Lower lobe of right lung (tissue), 2 donors: ENCODE measurements at places on chromosomes 5 and 9. TPM values are rescaled to one million over a fixed set of nuclear protein-coding genes. Genes with fewer than 3 reads are reported as not detected.
A peak's percentile ranks its signal among the peaks of the same experiment; 100 is the strongest.

GRCh38 chr5:16411741-16412455, 53.7 kb downstream of the ZNF622 start:
- no peak for DNase-seq
- no peaks in the 10 kb centered on the region for H3K4me1 ChIP-seq
- no peaks in the 10 kb centered on the region for H3K27me3 ChIP-seq
- no peak overlapping the region for H3K4me3 ChIP-seq
- H3K36me3 ChIP-seq = no peaks in the 10 kb centered on the region
- no peak overlapping the region for H3K27ac ChIP-seq

- peaks cover 55% of the 10 kb centered on the region for H3K4me1 ChIP-seq
- no peak overlapping the region for H3K27ac ChIP-seq
- no peaks in the 10 kb centered on the region for H3K27me3 ChIP-seq
- no peaks in the 10 kb centered on the region for H3K36me3 ChIP-seq
- no peak overlapping the region for H3K4me3 ChIP-seq
Observed at GRCh38 chr9:37997636-37998374, 71.2 kb downstream of the SHB start.

DNA sequence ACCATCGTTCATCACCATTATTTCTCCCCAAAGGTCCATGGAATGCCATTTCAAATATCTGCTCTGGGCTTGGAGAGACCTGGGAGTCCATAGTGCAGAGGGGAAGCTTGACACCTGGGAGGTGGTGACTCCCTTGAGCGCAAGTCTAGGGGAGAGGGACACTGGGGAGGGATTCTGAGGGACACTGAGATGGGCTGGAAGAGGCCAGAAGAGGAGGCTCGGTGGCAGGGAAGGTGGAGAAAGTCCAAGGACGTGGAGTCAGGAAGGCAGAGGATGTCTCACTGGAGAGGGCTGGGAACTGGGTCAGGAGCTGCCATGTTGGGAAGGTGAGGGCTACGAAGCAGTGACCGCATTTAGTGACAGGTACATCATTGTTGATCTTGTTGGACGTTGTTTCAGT, 160.3 kb upstream of the MVB12B start:
- H3K27ac ChIP-seq = no peak overlapping the region
- H3K36me3 ChIP-seq = no peaks in the 10 kb centered on the region
- no peaks in the 10 kb centered on the region for H3K4me1 ChIP-seq
- peaks cover 5% of the 10 kb centered on the region for H3K27me3 ChIP-seq
- no peak overlapping the region for H3K4me3 ChIP-seq
- peak; percentile 10 for DNase-seq

GRCh38 chr5:3509290-3509689, 86.3 kb upstream of the IRX1 start:
- no peak overlapping the region for H3K4me3 ChIP-seq
- H3K4me1 ChIP-seq = no peaks in the 10 kb centered on the region
- H3K36me3 ChIP-seq = no peaks in the 10 kb centered on the region
- no peak for DNase-seq
- H3K27ac ChIP-seq = no peak overlapping the region

GRCh38 chr9:83472221-83472665, 66.0 kb downstream of the FRMD3 start:
- H3K4me1 ChIP-seq = peaks cover 34% of the 10 kb centered on the region
- no peak for DNase-seq
- no peaks in the 10 kb centered on the region for H3K36me3 ChIP-seq

SHC3 gene
- total RNA-seq = 13.2 TPM

DNA sequence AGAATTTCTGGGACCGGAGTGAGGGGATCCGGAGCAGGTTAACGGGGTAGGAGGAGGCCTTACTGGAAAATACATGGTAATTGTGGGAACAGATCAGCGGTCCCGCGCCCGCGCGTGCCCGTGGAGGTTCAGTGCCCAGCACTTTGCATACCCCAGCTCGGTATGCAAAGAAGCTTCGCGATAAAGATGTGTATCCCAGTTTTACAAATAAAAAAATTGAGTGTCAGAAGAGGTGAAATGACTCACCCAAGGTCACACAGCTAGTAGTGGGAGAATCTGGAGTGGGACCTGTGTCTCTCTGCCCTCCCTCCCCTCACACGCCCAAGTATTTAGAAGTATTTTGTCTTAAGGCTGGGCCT, 967 bp downstream of the NEURL1B start:
- no peak for DNase-seq
- peaks cover 9% of the 10 kb centered on the region for H3K36me3 ChIP-seq
- peaks cover 48% of the 10 kb centered on the region for H3K4me1 ChIP-seq
- peaks cover 17% of the 10 kb centered on the region for H3K27me3 ChIP-seq

DNA sequence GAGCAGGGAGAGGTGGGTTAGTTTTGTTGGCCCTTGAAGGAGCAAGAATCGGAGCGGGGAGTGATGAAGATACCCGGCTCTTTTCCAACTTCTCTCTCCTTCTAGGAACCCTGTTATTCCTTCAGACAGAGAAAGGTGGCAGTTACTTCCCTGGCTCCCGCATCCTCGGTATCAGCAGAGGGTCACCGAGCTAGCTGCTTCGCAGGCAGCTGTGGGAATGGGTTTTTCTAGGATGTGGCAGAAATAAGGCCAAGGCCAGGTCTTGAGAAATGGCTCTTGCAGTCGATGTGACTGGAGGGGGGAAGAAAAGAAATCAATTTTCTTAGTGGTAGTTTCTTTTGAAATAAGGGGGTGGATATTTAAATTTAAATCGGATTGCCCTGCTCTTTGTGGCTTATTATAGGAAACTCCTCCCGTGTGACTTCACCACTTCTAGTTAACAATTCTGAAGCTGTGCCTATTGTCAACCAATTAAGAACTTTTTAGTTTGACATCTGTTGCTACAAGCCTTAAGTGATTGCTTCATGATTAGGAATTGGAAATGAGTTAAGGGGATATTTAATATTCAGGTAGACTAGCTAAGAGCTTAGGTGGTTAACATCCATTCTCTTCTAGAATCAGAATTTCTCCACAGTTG, 1.4 kb downstream of the SAP30L start:
- H3K27ac ChIP-seq = peak overlapping the region; percentile 90
- H3K4me1 ChIP-seq = peaks cover 41% of the 10 kb centered on the region
- peaks cover 20% of the 10 kb centered on the region for H3K36me3 ChIP-seq
- DNase-seq = no peak

- H3K4me1 ChIP-seq = no peaks in the 10 kb centered on the region
- H3K4me3 ChIP-seq = no peak overlapping the region
- H3K36me3 ChIP-seq = no peaks in the 10 kb centered on the region
- H3K27ac ChIP-seq = no peak overlapping the region
Observed at GRCh38 chr5:98050583-98050982, 722.9 kb upstream of the RGMB start.

GRCh38 chr5:178152491-178153444, 917 bp downstream of the NHP2 start:
- no peak for DNase-seq
- no peaks in the 10 kb centered on the region for H3K27me3 ChIP-seq
- H3K27ac ChIP-seq = peak overlapping the region; percentile 77
- peaks cover 38% of the 10 kb centered on the region for H3K36me3 ChIP-seq

HRCT1 gene
- 8.7 TPM for total RNA-seq

- peaks cover 50% of the 10 kb centered on the region for H3K36me3 ChIP-seq
- H3K27me3 ChIP-seq = no peaks in the 10 kb centered on the region
- DNase-seq = no peak
- H3K4me1 ChIP-seq = peaks cover 14% of the 10 kb centered on the region
Observed at GRCh38 chr5:179852993-179853547, 5.5 kb downstream of the MRNIP start.

DNA sequence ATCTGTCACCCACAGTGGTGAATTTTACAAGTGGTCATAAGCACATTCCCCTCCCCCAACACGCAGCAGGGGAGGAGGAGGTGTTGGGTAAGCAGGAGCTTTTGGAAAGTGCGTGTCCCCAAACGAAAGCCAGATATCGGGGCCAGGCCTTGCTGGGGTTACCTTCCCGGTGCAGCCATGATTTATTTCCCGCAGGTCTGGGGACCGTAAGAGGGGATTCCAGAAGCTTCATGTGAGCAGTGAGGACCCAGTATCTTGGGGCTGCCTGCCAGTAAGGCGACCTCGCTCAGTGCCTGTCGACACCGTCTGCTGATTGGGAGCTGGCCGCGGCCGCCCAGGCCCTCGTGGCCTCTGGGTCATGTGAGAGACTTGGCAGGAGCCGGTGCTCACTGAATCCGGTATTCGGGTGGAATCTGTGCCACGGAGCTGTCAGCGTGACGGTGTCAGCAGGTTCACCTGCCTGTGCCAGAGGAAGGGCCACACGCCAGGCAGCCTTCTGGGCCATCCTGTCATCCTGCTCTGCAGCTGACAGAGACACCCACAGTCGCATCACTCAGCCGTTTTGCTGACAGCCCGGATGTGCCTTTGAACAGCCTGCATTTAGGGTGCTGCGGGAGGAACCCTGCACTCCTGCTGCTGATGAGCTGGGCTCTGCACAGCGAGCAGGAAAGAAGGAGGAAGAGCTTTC, 37.3 kb downstream of the SEC61B start:
- H3K4me3 ChIP-seq = peak overlapping the region; percentile 44
- peak overlapping the region; percentile 68 for H3K27ac ChIP-seq
- peak; percentile 87 for DNase-seq
- H3K36me3 ChIP-seq = no peaks in the 10 kb centered on the region
- peaks cover 7% of the 10 kb centered on the region for H3K4me1 ChIP-seq
- H3K27me3 ChIP-seq = no peaks in the 10 kb centered on the region

DNA sequence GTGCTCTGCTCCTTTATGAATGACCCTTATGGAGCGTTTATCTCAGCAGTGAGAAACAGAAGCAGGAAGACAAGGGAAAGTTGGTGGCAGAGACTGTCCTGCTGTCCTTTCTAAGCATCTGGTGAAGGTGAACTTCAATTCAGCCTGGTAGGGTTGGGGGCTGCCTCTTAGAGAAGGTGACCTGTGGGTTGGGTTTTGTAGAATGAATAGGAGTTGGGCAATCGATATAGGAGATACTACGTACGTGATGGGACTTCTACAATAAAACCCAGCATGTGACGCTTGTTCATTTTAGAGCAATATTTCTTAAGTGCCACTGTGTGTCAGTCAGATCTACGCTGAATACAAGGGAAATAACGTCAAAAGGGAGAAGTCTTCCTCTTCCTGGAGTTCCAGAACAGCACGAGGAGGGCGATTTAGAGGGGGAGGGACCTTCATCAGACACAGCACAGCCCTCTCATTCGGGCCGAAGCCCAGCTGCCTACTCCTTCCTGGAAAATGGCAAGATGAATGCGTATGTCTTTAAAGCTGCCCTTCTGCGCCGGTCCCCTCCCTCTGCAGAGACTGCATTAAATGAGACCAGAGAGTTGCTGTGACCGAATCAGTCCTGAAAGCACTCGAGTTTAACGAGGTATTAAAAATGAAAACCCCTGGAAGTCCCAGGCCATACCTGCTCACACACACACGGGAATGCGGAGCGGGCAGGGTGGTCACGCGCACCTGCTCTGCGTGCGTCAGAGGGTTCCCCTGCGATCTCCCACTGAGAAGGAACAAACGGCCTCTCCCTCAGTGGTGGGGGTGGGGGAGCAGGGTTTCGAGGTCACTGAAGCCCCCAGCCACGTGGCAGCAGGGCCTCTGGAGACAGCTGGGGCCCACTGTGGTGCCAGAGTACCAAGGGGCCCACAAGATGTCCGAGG, 85.3 kb upstream of the SARDH start:
- H3K27me3 ChIP-seq = no peaks in the 10 kb centered on the region
- no peak overlapping the region for H3K27ac ChIP-seq
- no peaks in the 10 kb centered on the region for H3K36me3 ChIP-seq
- H3K4me3 ChIP-seq = no peak overlapping the region
- no peak for DNase-seq

- no peaks in the 10 kb centered on the region for H3K27me3 ChIP-seq
- H3K27ac ChIP-seq = no peak overlapping the region
- no peaks in the 10 kb centered on the region for H3K36me3 ChIP-seq
- no peak for DNase-seq
Observed at GRCh38 chr5:16597946-16598694, 18.7 kb downstream of the RETREG1 start.

GRCh38 chr5:119411361-119412278, 40.7 kb upstream of the HSD17B4 start:
- H3K4me3 ChIP-seq = peak overlapping the region; percentile 56
- peak overlapping the region; percentile 58 for H3K27ac ChIP-seq
- no peak for DNase-seq
- no peaks in the 10 kb centered on the region for H3K36me3 ChIP-seq

GABBR2 gene
- 0.24 TPM for total RNA-seq

- H3K27ac ChIP-seq = no peak overlapping the region
- H3K27me3 ChIP-seq = no peaks in the 10 kb centered on the region
- peak overlapping the region; percentile 38 for H3K4me3 ChIP-seq
- H3K4me1 ChIP-seq = peaks cover 11% of the 10 kb centered on the region
Observed at GRCh38 chr9:19925674-19926503, 137.1 kb upstream of the SLC24A2 start.

- no peaks in the 10 kb centered on the region for H3K36me3 ChIP-seq
- H3K4me1 ChIP-seq = no peaks in the 10 kb centered on the region
- H3K27me3 ChIP-seq = no peaks in the 10 kb centered on the region
- no peak for DNase-seq
- no peak overlapping the region for H3K4me3 ChIP-seq
- H3K27ac ChIP-seq = no peak overlapping the region
Observed at GRCh38 chr5:68499987-68500386, 284.4 kb downstream of the PIK3R1 start.

FAM221B gene
- total RNA-seq = 0.32 TPM

- no peaks in the 10 kb centered on the region for H3K4me1 ChIP-seq
- no peak overlapping the region for H3K27ac ChIP-seq
- no peaks in the 10 kb centered on the region for H3K36me3 ChIP-seq
- no peak for DNase-seq
- H3K27me3 ChIP-seq = no peaks in the 10 kb centered on the region
Observed at GRCh38 chr5:79932510-79933504, 58.3 kb downstream of the MTX3 start.

DPYSL3 gene
- total RNA-seq = 45.7 TPM

DNA sequence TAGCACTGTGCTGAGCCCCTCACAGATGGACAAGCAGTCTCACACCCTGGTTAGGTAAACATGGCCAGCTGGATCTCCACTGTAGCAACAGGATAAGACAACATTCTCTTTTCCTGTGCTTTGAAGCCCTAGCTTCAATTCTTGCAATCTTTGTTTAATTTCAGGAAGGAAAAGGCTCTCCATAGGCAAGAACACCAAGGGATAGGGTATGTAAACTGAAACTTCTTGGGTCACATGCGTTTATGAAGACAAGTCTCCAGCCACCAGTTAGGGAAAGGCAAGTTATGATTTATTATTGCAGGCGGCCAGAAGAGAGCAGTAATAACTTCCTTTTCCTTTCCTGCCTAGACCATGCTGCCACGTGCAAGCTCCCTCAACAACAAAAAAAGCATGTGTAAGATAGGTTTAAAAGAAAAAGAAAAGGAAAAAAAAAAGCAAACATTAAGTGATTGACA, 50.1 kb upstream of the POU5F2 start:
- H3K4me1 ChIP-seq = peaks cover 18% of the 10 kb centered on the region
- no peaks in the 10 kb centered on the region for H3K36me3 ChIP-seq
- no peaks in the 10 kb centered on the region for H3K27me3 ChIP-seq
- H3K4me3 ChIP-seq = no peak overlapping the region
- DNase-seq = no peak
- H3K27ac ChIP-seq = no peak overlapping the region

DNA sequence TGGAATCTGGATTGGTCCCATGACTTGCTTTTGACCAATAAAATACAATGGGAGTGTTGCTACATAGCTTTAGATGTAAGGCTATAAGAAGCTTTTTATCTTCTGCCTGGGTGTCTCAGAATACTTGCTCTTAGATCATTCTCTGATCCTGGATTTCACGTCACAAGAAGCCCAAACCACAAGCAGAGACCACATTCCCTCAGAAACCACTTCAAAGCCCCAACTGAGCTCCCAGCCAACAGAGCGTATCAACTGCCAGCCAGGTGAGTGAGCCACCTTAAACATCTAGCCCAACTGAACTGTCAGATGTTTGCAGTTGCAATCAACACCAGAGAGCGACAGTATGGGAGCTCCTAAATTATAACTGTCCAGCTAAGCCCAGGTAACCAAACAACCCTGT, 687.1 kb downstream of the TLE1 start:
- H3K4me3 ChIP-seq = no peak overlapping the region
- H3K4me1 ChIP-seq = no peaks in the 10 kb centered on the region
- H3K27me3 ChIP-seq = no peaks in the 10 kb centered on the region
- no peaks in the 10 kb centered on the region for H3K36me3 ChIP-seq
